ENCODE measurements at places on chromosomes 6 and 20.

DNA sequence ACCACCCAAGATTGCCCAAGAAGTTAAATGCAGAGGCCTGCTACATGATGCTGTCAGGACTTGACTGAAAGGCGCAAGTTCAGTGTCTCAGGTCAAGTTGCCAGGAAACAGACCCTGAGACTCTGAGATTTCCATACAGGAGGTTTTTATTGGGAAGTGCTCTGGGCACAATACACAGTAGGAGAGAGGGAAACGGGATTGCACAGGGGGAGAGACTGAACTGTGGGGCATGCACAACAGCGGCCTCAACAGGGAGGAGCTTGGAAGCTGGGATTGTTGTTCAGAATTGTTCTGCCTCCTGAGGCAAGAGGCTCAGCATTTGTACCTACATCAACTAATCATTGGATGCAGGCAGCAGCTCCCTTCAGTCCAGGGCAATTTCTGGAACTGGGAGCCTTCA, 6.7 kb downstream of the STX11 start:
- DNase-seq: no peak

DNA sequence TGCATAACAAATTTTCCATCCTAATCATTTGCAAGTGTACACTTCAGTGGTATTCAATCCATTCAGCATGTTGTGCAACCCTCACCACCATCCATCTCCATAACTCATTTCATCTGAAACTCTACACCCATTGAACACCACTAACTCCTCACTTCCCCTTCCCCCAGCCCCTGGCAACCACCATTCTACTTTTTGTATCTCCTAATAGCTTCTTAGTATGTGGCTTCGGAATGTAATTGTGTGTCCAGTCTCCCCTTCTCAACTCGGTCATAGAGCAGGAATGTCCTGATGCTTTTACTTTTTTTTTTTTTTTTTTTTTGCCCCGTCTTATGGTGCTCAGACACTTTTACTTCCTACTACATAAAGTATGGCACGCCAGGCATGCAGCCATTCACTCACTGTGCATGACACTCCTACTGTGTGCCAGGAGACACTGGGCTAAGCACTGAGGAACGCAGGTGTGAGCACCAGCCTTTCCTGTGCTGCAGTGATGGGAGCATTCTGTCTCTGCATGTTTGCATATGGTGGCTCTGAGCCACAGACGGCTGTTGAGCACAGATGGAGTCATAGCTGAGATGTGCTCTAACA, 15.3 kb downstream of the HCK start:
- no peak for DNase-seq

GRCh38 chr6:27279513-27280063, 32.1 kb downstream of the PRSS16 start:
- no peak for DNase-seq

DNA sequence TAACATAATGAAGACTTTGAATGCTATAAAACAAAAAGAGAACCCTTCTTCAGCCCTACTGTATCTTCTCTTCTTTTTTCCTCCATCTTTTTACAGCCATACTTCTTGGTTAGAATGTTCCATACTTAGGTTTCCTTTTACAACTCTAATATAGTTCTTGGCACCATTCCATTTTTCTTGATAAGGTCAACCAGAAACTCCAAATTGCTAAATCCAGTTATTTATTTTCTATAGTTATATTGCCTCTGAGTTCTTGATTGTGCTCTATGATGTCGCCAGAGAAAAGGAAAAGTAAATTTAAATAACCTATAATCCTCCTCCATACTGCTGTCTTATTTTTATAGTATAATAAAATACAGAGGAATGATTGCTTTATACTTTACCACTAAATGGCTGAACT, 26.7 kb upstream of the COL10A1 start:
- DNase-seq: no peak

DNA sequence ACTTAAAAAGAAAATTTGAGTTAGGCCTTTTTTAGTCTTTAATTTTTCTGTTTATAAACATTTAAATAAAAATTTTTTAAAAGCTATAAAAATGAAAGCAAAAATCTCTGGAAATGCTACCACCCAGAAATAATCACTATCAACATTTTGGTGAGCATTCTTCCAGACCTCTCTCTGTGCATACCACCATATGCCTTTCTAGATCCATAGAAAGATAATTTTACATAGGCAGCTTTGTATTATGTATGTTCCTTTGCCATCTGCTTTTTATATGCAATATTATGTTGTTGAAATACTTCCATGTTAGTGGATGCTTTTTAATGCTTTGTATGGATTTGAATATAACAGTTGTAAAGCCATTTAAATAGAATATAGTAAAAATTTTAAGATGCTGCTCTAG, 496.7 kb upstream of the HTR1E start:
- DNase-seq: no peak

GRCh38 chr6:141484711-141485110, 648.0 kb upstream of the GJE1 start:
- no peak for DNase-seq

DNA sequence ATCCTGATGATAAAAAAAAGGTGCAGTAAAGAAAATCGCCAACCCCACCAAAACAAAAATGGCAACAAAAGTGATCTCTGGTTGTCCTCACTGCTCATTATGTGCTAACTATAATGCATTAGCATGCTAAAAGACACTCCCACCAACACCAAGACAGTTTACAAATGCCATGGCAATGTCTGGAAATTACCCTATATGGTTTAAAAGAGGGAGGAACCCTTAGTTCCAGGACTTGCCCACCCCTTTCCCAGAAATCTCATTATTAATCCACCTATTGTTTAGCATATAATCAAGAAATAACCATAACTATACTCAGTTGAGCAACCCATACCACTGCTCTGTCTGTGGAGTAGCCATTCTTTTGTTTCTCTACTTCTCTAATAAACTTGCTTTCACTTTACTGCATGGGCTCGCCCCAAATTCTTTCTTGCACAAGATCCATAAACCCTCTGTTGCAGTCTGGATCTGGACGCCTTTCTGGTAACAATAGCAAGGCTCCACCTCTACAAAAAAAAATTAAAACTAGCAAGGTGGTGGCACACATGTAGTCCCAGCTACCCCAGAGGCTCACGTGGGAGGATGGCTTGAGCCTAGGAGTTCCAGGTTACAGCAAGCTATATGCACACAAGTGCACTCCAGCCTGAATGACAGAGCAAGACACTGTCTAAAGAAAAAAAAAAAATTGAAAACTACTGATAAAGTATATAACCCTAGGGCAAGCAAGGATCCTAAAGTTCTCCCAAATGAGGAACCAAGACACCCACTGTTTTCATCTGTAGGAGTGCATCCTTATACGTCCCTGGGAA, 278.8 kb upstream of the JARID2 start:
- no peak for DNase-seq

GRCh38 chr6:116465246-116465645, 4.1 kb downstream of the CALHM6 start:
- no peak for DNase-seq
